ENCODE measurements at places on chromosomes 13 and 19.

GRCh38 chr13:44079413-44080205 lies 199.9 kb downstream of the LACC1 start:
- no peak for DNase-seq

DNA sequence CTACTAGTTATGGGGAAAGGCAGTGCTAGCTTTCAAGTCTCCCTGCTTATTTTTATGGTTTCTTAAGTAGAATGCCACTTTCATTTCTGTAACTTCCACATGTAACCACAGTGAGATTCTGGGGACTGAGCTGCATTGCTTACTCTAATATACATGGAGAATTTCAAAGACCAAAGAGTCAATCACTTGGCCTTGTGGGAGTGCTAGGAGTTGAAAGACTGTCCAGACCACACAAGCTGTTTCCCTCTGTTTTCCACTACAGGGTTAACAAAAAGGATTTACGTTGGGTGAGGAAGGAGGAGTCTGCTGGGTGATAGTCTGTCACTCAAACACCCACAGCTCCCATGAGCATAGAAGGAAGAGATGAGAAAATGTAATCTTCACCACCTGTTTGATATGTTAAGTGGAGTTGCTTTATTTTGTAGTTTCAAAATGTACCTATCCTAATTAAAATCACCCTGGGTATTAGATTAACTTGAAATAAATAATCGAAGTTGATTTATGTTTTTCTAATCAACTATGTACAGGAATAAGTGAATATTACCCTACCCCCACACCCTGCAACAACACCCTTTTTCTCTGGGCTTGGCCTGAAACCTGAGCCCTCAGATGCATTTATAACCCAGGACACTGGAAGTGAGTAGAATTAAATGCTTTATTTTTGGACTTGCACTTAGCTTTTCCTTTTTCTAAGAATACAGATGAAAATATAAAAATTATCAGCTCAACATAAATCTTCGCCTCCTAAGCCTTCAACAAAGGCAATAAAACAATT lies 225.8 kb upstream of the SLC10A2 start:
- no peak for DNase-seq

DNA sequence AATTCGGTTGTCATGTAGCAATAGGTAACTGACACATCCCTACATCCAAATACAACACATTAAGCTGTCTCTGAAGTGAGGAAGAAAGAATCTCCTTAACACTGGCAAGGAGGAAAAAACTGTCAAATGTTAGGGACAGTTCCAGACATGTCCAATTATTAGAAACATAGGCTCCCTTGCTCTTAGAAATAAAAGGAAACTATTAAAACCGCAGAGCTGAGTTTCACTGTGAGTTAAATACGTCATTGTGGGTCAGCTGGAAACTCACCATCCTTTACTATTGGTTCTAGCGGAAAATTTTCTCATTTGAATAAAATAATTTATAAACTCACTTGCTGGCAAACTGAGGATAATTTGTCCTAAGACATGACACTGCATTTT lies 40.7 kb downstream of the STARD13 start:
- DNase-seq = no peak

DNA sequence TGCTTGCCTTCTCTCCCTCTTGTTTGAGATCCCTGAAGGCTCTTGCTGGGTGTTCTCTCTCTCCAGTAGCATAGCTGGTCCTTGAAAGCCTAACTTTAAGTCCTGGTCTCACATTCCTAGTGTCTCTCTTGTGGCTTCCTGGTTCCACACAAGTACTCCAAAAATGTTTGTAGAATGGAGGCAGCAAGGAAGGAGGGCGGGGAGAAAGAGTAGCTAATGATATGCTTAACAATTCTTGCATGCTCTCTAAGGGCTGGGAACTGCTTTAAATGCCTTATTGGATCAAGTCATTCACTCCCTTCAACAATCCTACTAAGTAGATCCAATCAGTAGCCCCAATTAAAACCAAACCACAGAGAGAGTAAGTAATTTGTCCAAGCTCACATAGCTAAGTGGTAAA lies 357.3 kb downstream of the KLF5 start:
- no peak for DNase-seq

- no peak for DNase-seq
Measured at GRCh38 chr19:45778010-45778661, 4.2 kb downstream of the DMPK start.

DNA sequence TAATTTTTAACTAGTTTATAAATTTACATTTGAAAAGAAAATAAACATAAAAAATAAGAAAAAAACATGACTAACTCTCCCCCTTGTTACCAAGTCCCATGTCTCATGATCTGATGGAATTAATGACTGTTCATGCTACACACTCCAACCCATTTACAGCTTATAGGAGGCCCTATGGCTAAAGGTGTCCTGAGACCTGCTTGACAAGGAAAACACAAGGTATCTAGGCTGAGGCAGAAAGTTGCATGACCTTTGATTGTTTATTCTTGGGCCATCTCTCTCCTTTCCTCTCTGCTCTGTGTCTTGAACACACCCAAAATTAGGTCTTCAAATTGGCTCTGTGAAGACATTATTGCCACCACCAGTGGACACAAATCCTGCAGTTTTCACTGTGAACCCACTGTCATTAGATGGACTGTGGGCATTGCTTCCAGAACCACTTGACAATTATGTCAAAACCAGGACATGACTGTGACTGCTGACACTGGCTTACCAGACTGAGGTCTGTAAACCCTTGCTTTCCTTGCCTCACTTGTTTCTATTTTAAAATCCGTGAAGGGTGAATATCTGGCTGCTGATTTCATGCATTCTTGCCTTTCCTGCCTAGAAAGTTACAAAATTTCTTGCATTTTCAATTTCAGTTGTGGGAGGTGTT lies 386.5 kb upstream of the SPRY2 start:
- no peak for DNase-seq

- no peak for DNase-seq
Measured at GRCh38 chr13:110283736-110284517, 23.0 kb downstream of the COL4A1 start.

GRCh38 chr13:99909836-99910619 lies 61.5 kb downstream of the ZIC5 start:
- no peak for DNase-seq

DNA sequence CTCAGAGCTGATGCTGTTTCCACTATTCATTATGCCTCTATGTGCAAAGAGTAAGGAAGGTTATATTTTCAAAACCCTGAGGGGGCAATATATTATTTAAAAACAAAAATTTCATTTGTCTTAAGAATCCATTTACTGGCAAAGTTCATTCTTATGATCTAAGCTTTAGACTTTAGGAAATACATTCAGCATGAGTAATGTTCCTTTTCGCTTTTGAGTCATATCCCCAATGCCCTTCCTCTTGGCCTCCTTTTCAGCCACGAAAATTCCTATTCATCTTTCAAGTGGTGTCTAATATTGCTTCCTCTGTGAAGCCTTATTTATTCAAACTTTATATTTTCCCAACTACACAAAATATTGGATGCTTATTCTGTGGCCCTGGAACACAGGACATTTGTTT lies 1317.0 kb downstream of the PCDH9 start:
- no peak for DNase-seq

GRCh38 chr19:45591004-45591637 lies 6.5 kb upstream of the OPA3 start:
- peak; percentile 55 for DNase-seq

DNA sequence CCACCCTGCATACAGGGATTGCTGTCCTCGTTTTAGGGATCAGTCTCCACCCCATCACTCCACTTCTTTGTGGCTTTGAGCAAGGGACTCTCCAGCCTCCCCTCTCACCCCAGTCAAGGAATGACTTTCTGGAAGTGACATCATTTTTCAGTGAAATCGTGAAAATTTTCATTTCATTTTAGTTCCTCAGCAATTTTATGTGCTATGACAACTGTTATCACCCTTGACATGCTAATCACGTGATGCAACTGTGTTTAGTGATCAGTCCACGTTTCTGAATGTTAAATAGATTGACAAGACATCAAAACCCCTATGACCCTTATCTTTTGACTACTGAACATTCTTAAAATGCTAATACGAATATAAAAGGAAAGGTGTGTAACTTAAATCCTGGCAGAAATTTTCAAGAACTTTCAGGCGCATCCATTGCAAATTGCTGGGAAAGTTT lies 8.0 kb downstream of the C19orf81 start:
- no peak for DNase-seq

- DNase-seq = no peak
Measured at GRCh38 chr13:85557691-85558467, 241.3 kb downstream of the SLITRK6 start.

- peak; percentile 63 for DNase-seq
Measured at GRCh38 chr13:98570929-98571372, 6.0 kb downstream of the STK24 start.

DNA sequence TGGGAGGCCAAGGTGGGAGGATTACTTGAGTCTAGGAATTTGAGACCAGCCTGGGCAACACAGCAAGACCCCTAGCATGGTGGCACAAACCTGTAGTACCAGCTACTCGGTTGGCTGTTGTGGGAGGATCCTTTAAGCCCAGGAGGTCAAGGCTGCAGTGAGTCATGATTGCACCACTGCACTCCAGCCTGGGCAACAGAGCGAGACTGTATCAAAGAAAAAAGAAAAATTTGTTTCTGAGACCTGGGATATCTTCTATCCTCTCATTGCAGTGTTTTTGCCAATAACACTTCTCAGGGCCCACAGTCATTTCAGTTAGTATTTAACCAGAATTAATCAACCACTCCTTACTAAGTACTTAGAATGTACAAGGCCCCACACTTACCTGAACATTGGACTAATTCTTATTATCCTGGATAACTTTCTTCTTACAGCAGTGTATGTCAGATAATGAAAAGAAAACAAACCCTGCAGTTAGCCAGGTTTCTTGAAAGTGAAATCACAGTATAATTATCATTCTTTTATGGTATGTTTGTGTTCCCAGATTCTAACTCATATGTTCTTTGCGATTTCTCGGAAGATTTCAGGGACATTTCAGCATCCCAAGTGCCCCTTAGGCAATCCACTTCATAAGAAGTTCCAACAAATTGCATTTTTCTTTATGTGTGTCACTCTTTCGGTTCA lies 75.6 kb upstream of the KLF5 start:
- DNase-seq = no peak

GRCh38 chr19:38666663-38667511 lies 19.4 kb downstream of the ACTN4 start:
- peak; percentile 68 for DNase-seq

- DNase-seq = no peak
Measured at GRCh38 chr19:28235606-28236125, 977.3 kb downstream of the UQCRFS1 start.

- peak; percentile 29 for DNase-seq
Measured at GRCh38 chr13:30712536-30713532, 22.5 kb upstream of the ALOX5AP start.
